ENCODE measurements at places on chromosomes 3 and 15.

GRCh38 chr15:81939604-81940440, 106.0 kb downstream of the MEX3B start:
- H3K27me3 ChIP-seq: peaks cover 14% of the 10 kb centered on the region
- DNase-seq: peak; percentile 16
- H3K4me1 ChIP-seq: peaks cover 3% of the 10 kb centered on the region
- H3K4me3 ChIP-seq: no peak overlapping the region
- H3K36me3 ChIP-seq: no peaks in the 10 kb centered on the region

DNA sequence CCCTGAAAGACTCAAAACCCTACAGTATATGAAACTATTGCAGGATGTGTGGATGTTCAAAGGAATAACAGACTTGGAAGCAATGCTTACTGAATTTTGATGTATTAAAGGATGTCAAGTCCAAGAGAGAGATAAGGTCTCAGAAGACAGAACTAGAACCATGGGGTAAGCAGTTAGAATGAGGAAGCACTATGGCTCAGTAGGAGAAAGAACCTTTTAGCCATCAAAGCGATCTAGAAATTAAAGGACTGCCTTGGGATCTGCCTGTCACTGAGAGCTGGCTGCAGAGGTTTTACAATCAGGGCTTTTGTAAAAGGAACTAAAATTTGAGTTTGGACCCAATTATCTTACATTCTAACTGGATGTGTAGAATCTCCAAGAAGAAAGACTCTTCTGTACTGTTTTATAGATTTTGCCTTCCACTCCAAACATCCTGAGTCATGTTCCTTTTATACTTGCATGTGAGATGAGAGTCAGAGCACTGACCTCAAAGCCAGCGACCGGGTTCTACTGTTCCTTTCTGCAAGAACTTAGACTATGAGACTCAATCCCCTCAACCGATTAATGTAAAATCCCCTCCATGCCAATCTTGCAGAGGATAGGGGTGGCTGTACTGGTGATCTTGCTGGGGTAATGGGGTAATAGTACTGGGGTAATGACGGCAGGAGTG, 412.3 kb upstream of the TPRG1 start:
- H3K27ac ChIP-seq: no peak overlapping the region
- no peaks in the 10 kb centered on the region for H3K27me3 ChIP-seq
- DNase-seq: no peak
- H3K4me3 ChIP-seq: no peak overlapping the region
- H3K4me1 ChIP-seq: no peaks in the 10 kb centered on the region

DNA sequence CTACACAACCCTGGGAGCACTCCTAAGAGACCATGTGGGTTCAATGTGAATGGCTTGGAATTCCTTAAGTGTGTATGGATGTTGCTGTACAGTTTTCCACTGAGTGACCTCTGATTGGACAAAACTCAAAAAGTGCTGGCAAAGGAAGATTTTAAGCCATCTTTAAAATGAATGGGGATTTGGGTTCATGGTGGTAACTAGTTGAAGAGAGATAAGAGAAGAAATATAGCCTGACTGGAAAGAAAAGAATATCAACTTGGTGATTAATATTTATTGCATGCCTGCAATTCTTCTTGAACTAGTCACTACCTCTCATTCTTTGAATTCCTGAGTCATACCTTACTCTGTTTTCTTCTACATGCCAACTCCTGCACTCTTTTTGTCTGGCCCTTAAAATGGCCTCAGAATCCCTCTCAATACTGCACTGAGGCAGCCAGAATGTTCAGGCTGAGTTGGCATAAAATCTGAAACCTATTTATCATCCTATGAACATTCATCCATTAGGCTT, 124.7 kb downstream of the RPL22L1 start:
- no peak overlapping the region for H3K4me3 ChIP-seq
- no peak for DNase-seq
- no peaks in the 10 kb centered on the region for H3K36me3 ChIP-seq
- H3K4me1 ChIP-seq: no peaks in the 10 kb centered on the region
- H3K27ac ChIP-seq: no peak overlapping the region

DNA sequence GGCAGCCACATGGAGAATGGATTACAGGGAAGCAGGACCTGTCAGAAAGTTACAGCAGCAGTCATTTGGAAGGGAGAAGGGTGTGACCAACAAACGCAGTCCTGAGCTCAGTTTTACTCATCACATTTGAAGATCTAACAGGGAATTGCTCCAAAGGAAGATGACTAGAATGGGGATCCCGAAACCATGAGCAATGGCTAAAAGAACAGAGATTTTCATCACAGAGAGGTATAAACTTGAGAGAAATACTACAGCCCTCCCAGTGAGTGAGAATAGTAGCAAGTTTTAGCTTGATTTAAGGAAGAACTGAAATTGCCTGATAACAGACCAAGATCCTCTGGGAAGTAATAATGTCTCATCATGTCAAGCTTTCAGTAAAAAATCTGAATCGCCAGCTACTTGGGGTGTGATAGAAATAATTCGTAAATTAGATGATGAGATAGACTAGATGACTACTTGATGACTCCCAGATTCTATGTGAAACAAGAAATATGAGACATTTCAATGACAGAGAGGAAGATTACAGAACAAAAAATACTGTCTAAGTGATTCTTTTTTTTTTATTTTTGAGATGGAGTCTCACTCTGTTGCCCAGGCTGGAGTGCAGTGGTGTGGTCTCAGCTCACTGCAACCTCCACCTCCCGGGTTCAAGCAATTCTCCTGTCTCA, 16.9 kb downstream of the CD47 start:
- H3K4me1 ChIP-seq: peaks cover 77% of the 10 kb centered on the region
- peak overlapping the region; percentile 70 for H3K27ac ChIP-seq
- peaks cover 57% of the 10 kb centered on the region for H3K36me3 ChIP-seq
- H3K4me3 ChIP-seq: no peak overlapping the region

GRCh38 chr3:23480329-23480714, 277.2 kb downstream of the UBE2E2 start:
- H3K4me1 ChIP-seq: peaks cover under 1% of the 10 kb centered on the region
- DNase-seq: no peak
- H3K4me3 ChIP-seq: no peak overlapping the region
- H3K36me3 ChIP-seq: peaks cover 28% of the 10 kb centered on the region

- H3K27me3 ChIP-seq: peaks cover 3% of the 10 kb centered on the region
- H3K4me3 ChIP-seq: peak overlapping the region; percentile 4
- peaks cover 15% of the 10 kb centered on the region for H3K4me1 ChIP-seq
- H3K27ac ChIP-seq: no peak overlapping the region
- peak; percentile 19 for DNase-seq
Measured at GRCh38 chr3:184656829-184657681, 54.8 kb downstream of the MAGEF1 start.

DNA sequence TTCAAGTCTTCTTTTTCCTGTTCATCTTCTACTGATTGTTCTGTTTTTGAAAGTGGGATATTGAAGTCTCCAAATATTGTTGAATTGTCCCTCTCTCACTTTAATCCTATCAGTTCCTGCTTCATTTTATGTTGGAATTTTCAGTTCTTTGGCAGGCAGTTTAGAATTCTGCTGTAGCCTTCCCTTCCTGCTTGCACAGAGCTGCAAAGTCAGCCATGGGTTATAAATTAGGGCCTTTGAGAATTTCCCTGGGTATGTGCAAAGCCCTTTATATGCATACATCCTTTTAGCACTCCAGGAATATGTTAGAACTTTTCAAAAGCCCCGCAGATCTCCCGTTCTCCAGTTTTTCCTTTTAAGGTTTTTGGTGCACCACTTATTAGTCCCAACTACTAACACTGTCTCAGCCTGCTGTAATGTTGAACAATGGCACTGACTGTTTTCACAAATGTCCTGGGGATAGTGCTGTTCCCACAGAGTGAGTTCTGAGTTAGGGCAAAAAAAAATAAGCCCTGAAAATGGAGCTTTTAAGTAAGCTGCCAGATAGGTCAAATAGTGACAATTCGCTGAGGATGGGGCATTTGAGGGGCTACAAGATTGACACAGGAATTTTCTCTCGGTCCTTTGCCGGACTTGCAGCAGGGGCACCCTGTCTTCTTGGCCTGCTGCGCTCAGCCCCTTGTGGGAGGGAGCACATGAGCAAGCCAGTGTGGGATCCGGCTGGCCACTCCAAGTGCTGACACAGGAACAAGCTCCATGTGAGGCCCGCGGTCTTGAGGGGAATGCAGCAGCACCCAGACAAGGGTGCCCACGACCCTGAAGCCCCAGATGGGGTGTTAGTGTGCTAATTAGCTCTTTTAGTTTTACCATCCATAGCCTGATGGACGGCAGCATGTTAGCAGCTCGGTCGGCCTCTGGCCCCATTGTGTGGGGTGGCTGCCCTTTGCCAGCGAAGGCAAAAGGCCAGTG, 96.0 kb downstream of the VPS8 start:
- H3K4me1 ChIP-seq: no peaks in the 10 kb centered on the region
- DNase-seq: no peak
- no peaks in the 10 kb centered on the region for H3K27me3 ChIP-seq
- no peak overlapping the region for H3K27ac ChIP-seq

- H3K27ac ChIP-seq: no peak overlapping the region
- H3K4me1 ChIP-seq: peaks cover 2% of the 10 kb centered on the region
- no peaks in the 10 kb centered on the region for H3K36me3 ChIP-seq
- DNase-seq: no peak
- H3K27me3 ChIP-seq: no peaks in the 10 kb centered on the region
Measured at GRCh38 chr3:159922193-159922840, 66.3 kb upstream of the IL12A start.

DNA sequence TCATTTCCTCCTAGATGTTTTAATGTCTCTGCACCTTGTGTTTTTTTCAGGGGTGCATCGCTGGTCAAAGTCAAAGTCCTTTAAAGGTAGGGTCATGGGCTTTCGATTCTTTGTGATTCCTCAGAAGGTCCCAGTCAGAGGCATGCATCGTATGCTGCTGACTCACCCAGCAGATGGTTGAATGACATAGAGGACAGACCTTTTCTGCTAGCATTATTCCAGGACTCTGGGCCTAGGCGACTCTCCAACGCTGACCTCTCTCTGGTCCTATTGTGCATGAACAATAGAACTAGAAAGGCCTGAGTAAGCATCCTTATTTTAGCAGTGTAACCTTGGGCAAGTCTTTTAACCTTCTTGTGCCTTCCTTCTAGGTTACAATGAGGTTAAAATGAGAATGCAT, 75.9 kb downstream of the DGKG start:
- H3K4me1 ChIP-seq: no peaks in the 10 kb centered on the region
- no peak overlapping the region for H3K4me3 ChIP-seq
- peaks cover 2% of the 10 kb centered on the region for H3K27me3 ChIP-seq
- H3K27ac ChIP-seq: no peak overlapping the region
- H3K36me3 ChIP-seq: no peaks in the 10 kb centered on the region
- DNase-seq: no peak

All from activated naive CD8-positive, alpha-beta T cell treated with anti-CD3 and anti-CD28 coated beads, Interleukin-2, amount 50 U/mL, for 24 hours (primary cell).